NCI-H2227 treated with DMSO at 0.1 percent for 48 hours (cell line): ENCODE measurements at places on chromosomes 2 and 18.

- no peak for DNase-seq
Observed at GRCh38 chr2:233936089-233936488, 18.9 kb downstream of the TRPM8 start.

DNA sequence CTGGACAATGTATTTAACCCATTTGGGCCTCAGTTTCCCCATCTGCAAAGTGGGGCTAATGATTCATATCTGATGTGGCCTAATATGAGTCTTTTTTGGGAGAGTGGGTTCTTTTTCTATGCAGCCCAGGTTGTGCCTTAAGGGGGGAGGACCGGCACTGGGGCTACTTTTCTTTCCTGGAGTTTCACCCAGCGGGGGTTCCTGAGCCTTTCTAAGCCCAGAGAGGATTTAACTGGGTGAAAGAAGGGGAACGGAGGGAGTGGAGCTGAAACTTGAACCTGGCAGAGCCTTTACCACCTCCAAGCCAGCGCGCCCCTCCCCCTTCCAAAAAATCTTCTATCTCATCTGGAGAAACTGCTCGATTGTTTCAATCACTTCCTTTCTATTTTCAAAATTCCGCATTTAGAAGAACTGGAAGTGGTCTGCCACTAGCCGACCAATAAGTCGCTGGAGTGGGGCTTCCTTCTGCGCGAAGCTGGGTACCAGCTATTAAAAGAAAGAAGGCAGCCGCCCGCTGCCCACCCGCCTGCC lies 205.0 kb upstream of the SMAD2 start:
- no peak for DNase-seq

DNA sequence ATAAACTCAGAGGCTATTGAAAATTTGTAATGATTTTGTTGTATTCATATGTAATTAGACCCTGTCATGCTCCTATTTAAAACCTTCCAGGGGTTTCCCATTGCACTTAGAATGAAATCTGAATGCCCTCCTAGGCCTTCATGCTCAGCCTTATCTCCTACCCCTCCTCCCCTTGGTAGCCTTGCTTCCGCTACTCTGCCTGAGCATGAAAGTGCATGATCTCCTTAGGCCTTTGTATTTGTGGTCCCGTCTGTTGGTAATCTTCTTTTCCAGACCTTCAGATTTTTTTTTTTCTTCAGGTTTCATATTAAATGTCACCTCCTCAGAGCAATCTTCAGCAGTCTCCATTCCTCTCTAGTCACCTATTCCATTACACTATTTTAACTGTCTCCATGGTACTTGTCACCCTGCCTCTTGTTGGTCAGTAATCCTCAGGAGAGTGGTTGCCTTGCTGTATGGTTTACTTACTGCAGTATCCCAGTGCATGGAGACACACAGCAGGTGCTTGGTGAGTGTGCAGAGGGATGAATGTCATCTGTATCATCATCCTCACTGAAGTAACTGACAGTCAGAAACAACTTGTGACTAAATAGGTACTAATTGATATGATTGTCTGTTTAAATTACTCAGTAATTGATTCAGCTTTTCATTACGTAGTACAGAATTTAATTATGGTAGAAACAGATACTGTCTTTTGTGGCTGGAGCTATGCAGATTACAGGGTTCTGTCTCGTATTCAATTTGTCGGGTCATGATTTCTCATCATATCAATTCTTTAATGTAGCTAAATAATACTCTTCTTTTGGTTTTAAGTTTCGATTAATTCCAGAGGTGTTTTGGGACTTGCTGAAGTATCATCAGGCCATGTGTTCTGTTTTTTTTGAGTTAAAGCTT lies 63.9 kb downstream of the PHLPP1 start:
- DNase-seq: no peak

DNA sequence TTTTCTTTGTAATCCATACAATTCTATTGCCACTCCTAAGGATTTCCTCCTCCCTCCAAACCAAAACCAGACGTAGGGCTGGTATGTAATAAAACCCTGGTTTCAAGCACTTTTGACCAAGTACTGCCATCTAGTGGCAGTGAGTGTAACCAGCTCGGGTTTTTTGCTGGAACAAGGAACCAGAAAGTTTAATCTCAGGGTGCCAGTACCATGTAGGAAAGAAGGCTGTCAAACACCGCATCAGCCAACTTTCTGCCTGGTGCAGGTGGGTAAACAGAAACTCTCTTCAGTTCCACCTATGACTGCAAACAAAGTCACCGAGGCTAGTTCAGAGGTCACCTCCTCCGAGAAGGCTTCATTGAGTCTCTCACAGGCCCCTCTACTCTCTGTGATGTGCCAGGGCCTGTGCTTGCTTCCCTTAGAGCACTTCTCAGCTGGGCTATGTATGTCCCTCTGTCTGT lies 10.2 kb upstream of the THNSL2 start:
- DNase-seq: peak; percentile 50

- DNase-seq: peak; percentile 15
Observed at GRCh38 chr2:96265349-96265839, 403 bp downstream of the TMEM127 start.
